ENCODE measurements at places on chromosomes 3 and 15.

DNA sequence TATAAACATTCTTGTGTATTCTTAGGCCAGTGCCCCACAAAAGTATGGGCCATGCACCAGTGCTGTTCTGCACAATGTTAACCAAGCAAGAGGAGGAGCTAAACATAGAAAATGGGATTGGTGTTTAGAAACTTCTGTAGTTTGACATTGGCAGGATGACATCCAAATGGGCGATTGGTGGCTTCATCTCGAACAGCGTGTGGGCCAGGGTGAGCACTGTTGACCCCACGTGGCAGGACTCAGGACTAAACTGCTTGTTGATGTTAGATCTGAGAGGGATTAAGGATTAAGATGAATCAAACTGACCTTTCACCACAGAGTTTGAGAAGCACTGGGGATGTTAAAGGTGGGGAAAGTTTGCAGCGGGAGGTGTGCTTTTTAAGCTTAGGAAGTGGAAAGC is 31.9 kb downstream of the ZNF710 start:
- no peak for DNase-seq

DNA sequence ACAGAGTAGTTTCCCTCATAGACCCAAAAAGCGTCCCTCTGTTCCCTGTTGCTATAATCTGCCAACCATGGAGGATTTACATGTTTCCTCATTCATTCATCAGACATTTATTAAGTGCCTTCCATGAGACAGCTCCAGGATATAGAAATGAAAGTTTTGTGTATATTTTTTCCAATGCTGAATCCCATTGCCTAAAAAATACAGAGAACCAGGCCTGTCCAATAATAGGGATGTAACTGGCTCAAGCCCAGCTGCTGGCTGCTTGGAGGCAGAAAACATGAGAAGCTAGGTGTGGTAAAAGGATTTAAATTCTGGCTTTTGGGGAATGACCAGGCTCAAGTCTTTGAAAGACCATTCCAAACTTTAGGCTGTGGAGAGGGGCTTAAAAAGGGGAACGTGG is 41.5 kb downstream of the RARB start:
- no peak for DNase-seq

- peak; percentile 65 for DNase-seq
Measured at GRCh38 chr3:49276475-49277382, at the start of gene C3orf62. Gene C3orf62 (minus strand): TSS chr3:49277232. CDS start chr3:49276872, 360 bp downstream.

- DNase-seq = no peak
Measured at GRCh38 chr3:54668236-54668635, 259.6 kb downstream of the LRTM1 start.
